ENCODE measurements at places on chromosomes 12 and 14.

- no peak for DNase-seq
Observed at GRCh38 chr12:104850781-104851180, 107.3 kb downstream of the SLC41A2 start.

GRCh38 chr12:59839514-59839913 lies 243.7 kb downstream of the SLC16A7 start:
- DNase-seq: no peak

- peak; percentile 82 for DNase-seq
Observed at GRCh38 chr12:53989227-53990113, 4.5 kb downstream of the HOXC10 start.

DNA sequence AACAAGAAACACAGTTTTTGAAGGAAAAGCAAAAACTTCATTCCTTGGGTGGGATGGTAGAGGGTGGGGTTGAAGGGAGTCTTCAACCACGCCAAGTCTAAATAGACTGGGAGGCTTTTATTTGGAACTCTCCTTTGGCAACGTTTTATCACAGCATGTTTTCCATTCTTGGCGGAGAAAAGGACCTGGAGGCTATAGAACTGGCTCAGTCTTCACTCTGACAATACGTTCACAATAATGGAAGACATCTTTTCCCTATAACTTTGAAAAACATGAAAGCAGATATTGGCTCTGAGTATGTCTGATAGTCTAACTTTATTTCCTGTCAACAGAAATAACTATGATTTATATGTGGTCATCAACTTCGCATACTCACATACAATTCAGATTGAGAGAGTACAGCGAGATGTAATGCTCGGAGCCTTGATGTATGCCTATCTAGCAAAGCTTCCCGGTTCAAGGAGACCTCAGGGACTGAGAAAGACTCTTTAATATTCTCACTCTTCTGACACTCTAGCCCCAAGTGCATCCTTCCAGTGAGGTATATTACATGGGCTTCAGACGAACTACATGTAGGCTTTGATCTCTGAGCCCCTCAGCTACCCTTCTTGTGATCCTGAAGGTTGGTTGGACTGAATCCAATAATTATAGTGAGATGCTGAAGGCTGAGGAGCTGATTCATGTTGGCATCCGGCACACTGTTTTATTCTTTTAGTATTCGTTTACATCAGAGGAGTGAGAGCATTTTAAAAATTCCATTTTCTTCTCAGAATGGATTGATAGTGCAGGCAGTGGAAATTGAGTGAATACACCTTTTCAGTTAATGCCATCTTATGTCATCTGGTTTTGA lies 14.0 kb downstream of the TMEM30B start:
- DNase-seq: no peak

- DNase-seq: no peak
Observed at GRCh38 chr14:99879401-99880295, 86.4 kb downstream of the EML1 start.

GRCh38 chr12:33771889-33772288 lies 250.4 kb upstream of the ALG10 start:
- DNase-seq: no peak

- no peak for DNase-seq
Observed at GRCh38 chr14:32950584-32950983, 11.9 kb downstream of the NPAS3 start.

DNA sequence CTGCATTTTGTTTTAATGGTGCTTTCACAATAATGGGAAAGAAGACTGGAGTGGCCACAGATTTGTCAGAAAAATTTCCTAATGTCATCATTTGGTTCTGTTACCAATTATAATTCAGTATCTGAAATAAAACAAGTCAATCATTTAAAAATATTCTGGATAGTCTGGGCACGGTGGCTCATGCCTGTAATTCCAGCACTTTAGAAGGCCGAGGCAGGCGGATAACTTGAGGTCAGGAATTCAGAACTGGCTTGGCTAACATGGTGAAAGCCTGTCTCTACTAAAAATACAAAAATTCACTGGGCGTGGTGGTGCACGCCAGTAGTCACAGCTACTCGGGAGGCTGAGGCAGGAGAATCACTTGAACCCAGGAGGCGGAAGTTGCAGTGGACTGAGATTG lies 4.0 kb upstream of the LIMA1 start:
- DNase-seq: no peak

DNA sequence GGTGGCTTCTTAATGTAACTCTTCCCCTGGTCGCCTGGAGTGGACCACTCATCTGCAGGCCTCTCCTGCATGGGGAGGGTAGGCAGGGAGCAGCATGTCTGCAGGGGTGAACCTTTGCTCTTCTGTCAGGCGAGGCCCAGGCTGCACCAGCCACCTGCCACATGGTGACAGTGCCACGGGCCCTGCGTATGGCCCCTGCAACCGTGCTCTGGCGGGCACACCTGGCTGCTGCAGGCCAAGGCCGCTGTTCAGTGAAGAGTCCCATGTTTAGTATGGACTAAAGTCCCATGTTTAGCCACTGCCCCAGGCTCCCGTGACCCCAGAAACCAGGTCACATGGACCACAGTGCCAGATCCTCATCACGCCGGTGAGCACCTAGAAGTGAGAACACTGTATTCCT lies 187.0 kb downstream of the ADGRD1 start:
- no peak for DNase-seq

- DNase-seq: no peak
Observed at GRCh38 chr12:84857525-84858208, 54.9 kb downstream of the SLC6A15 start.

GRCh38 chr12:72028966-72029365 lies 90.3 kb downstream of the TPH2 start:
- DNase-seq: no peak

DNA sequence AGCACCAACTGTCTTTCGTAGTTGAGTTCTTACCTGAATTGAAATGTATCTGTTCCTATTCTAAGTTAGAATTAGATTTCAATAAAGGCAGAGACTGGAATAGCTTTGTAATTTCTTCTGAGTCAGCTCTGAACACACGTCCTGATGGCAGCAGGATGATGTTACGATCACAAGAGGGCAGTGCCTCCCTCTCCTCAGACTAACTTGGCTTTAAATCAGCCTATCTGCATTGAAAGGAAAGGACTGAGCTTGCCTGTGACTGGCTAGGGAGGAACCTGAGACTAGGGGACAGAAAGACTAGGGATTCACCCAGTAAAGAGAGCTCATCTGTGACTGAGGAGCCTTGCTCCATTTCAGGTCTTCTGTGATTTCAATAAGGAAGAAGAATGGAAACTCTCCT lies 323.7 kb upstream of the OR4E1 start:
- DNase-seq: no peak

- no peak for DNase-seq
Observed at GRCh38 chr14:89641495-89642175, 224.6 kb upstream of the FOXN3 start.

- no peak for DNase-seq
Observed at GRCh38 chr12:70351076-70351475, 15.0 kb upstream of the KCNMB4 start.

DNA sequence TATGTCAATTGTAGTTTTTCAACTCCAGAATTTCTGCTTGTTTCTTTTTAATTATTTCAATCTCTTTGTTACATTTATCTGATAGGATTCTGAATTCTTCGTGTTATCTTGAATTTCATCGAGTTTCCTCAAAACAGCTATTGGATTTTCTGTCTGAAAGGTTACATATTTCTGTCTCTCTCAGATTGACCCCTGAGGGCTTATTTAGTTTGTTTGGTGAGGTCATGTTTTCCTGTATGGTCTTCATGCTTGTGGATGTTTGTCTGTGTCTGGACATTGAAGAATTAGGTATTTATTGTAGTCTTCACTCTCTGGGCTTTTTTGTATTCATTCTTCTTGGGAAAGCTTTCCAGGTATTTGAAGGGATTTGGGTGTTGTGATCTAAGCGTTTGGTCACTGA lies 85.6 kb downstream of the SNAPC1 start:
- no peak for DNase-seq

DNA sequence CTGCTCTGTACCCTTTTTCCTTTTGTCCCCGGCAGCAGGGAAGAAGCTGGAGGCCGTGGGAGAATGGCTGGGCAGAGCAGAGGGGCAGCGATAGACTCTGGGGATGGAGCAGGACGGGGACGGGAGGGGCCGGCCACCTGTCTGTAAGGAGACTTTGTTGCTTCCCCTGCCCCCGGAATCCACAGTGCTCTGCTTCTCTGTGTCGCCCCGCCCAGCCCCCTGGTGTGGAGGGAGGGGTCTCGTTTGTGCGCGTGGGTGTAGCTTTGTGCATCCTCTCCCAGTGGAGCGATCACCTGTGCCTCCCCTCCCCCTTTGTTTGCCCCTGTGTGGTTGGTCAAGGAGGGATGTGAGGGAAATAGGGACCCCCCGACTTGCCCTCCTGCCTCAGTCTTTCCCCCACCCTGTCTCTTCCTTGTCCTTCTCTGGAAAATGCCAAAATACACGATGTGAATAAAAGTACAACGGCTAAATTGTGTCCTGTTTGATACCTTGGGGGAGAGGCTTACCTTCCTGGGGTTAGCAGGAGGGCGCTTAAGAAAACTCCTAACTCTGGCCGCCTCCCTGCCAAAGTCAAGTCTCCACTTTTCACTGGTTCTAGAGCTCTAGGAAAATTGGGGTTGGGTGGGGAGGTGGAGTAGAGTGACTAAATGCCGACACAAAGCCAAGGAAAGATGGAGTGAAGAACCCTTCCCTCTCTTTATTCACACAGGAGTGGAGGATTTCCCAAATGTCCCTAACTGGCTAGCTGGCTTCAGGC lies 990 bp upstream of the TPI1 start:
- no peak for DNase-seq

- no peak for DNase-seq
Observed at GRCh38 chr12:55469291-55469690, 647 bp downstream of the OR6C70 start.

Data from NCI-H187 (cell line).